Pericardium fibroblast (primary cell): ENCODE measurements at places on chromosomes 11 and 22. TPM values are rescaled to one million over a fixed set of nuclear protein-coding genes. Genes with fewer than 3 reads are reported as not detected.

The CARD18 gene
- not detected in 2 replicates for total RNA-seq

The GTSE1 gene
- total RNA-seq, result 0.60 and 0.82 TPM in 2 replicates

The TMX2 gene
- 52.9 and 56.2 TPM in 2 replicates for total RNA-seq

The KRTAP5-9 gene
- not detected in 2 replicates for total RNA-seq

The RAG1 gene
- total RNA-seq, result 0.12 and 0.43 TPM in 2 replicates

The BLID gene
- total RNA-seq, result 0.93 TPM in 1 of 2 replicates, not detected in the other

The OR52I2 gene
- not detected in 2 replicates for total RNA-seq

The MUC2 gene
- total RNA-seq, result not detected in 2 replicates

The DEUP1 gene
- total RNA-seq, result not detected in 2 replicates

The IFITM10 gene
- total RNA-seq, result 0.51 and 0.82 TPM in 2 replicates

The PHLDB1 gene
- total RNA-seq, result 100 and 124 TPM in 2 replicates

The ENTHD1 gene
- not detected in 2 replicates for total RNA-seq

The ZNF280B gene
- total RNA-seq, result 1.2 and 1.7 TPM in 2 replicates

The OR56A1 gene
- total RNA-seq, result not detected in 2 replicates

The DMC1 gene
- total RNA-seq, result 0.23 and 1.7 TPM in 2 replicates

The SRSF8 gene
- 29.9 and 36.3 TPM in 2 replicates for total RNA-seq

The CYB5R2 gene
- 11.3 and 14.0 TPM in 2 replicates for total RNA-seq

The DEFB131B gene
- not detected in 2 replicates for total RNA-seq

The MOB2 gene
- 13.2 and 22.9 TPM in 2 replicates for total RNA-seq

The ATL3 gene
- 66.2 and 71.3 TPM in 2 replicates for total RNA-seq

The MMP1 gene
- 0.82 and 8.6 TPM in 2 replicates for total RNA-seq

The FZD4 gene
- 21.4 and 22.6 TPM in 2 replicates for total RNA-seq

The HEPACAM gene
- not detected in 2 replicates for total RNA-seq

The WBP2NL gene
- not detected in 2 replicates for total RNA-seq

The LDLRAD3 gene
- total RNA-seq, result 22.5 and 38.0 TPM in 2 replicates

The TRIM51 gene
- not detected in 2 replicates for total RNA-seq

The IGF2 gene
- 539 and 549 TPM in 2 replicates for total RNA-seq

The TRIM29 gene
- not detected in 2 replicates for total RNA-seq

The APOBEC3G gene
- total RNA-seq, result 5.4 and 9.2 TPM in 2 replicates

The FOSL1 gene
- 4.9 and 8.5 TPM in 2 replicates for total RNA-seq

The FIBIN gene
- total RNA-seq, result 61.7 and 80.4 TPM in 2 replicates

The GAL3ST1 gene
- 0.12 TPM in 1 of 2 replicates, not detected in the other for total RNA-seq

The LRRC75B gene
- 12.8 and 25.3 TPM in 2 replicates for total RNA-seq

The FGF3 gene
- total RNA-seq, result not detected in 2 replicates

The ADAMTS15 gene
- 51.1 and 79.0 TPM in 2 replicates for total RNA-seq

The TRIM49 gene
- total RNA-seq, result not detected in 2 replicates

The MRGPRX3 gene
- total RNA-seq, result not detected in 2 replicates

The OR52I1 gene
- not detected in 2 replicates for total RNA-seq

The ZFPL1 gene
- 34.5 TPM in 2 replicates for total RNA-seq

The SOX6 gene
- total RNA-seq, result 0.09 and 0.47 TPM in 2 replicates

The RTN4RL2 gene
- total RNA-seq, result 2.1 and 10.6 TPM in 2 replicates

The SCUBE1 gene
- total RNA-seq, result 0.09 and 0.23 TPM in 2 replicates

The H19 gene
- 18,433 and 25,558 TPM in 2 replicates for total RNA-seq

The OTOG gene
- total RNA-seq, result not detected in 2 replicates

The THY1 gene
- 348 and 438 TPM in 2 replicates for total RNA-seq

The ROBO4 gene
- total RNA-seq, result 4.3 and 13.4 TPM in 2 replicates

The APOL5 gene
- total RNA-seq, result not detected in 2 replicates

The ARHGAP20 gene
- 5.1 and 9.4 TPM in 2 replicates for total RNA-seq

The OR5B21 gene
- total RNA-seq, result not detected in 2 replicates

The PGA3 gene
- total RNA-seq, result not detected in 2 replicates

The C11orf87 gene
- 0.12 TPM in 1 of 2 replicates, not detected in the other for total RNA-seq

The UBQLN3 gene
- total RNA-seq, result not detected in 2 replicates

The MS4A6A gene
- total RNA-seq, result not detected in 2 replicates

The APOBEC3C gene
- total RNA-seq, result 15.9 and 30.5 TPM in 2 replicates

The OPCML gene
- under 0.01 TPM in 1 of 2 replicates, not detected in the other for total RNA-seq

The MAPK8IP2 gene
- 0.68 and 2.7 TPM in 2 replicates for total RNA-seq

The FBXO3 gene
- 15.3 and 18.4 TPM in 2 replicates for total RNA-seq

The MS4A12 gene
- total RNA-seq, result not detected in 2 replicates

The UCP3 gene
- under 0.01 and 0.47 TPM in 2 replicates for total RNA-seq
